ENCODE measurements at places on chromosomes 12 and 14.

- DNase-seq, result no peak
These were observed 77.5 kb downstream of the FOXN3 start for GRCh38 chr14:89339579-89339978.

GRCh38 chr12:103690426-103690825, 103.4 kb downstream of the STAB2 start:
- DNase-seq, result no peak

DNA sequence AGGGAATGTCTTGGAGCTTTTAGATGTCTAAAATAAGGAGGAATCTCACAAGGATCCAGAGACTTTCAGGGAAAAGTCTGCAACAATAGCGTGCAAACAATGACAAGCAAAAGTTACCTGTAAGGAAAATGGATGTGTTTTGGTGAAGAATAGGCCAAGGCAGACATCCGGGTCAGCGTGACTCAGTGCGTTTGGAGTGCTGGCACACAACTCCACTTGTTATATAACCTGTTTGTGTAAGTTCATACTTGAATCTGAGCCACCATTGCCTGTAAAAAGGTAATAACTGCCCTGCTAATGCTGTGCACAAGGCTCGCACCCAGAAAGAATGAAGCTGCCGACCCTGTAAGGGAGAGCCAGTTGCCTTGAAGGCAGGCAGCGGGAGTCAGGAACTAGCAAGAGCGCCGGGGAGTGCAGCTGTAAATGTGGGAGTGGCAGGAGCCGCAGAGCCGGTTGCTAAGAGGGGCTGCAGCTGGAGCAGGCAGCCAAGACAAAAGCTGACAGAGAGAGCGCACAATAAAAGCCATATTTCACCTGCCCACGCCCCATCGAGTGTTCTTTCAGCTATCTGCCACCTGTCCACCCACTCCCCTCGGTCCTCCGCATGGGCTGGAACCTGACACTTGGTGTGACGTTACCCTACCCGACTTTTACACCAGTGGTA, 638.5 kb upstream of the MIS18BP1 start:
- DNase-seq, result no peak

DNA sequence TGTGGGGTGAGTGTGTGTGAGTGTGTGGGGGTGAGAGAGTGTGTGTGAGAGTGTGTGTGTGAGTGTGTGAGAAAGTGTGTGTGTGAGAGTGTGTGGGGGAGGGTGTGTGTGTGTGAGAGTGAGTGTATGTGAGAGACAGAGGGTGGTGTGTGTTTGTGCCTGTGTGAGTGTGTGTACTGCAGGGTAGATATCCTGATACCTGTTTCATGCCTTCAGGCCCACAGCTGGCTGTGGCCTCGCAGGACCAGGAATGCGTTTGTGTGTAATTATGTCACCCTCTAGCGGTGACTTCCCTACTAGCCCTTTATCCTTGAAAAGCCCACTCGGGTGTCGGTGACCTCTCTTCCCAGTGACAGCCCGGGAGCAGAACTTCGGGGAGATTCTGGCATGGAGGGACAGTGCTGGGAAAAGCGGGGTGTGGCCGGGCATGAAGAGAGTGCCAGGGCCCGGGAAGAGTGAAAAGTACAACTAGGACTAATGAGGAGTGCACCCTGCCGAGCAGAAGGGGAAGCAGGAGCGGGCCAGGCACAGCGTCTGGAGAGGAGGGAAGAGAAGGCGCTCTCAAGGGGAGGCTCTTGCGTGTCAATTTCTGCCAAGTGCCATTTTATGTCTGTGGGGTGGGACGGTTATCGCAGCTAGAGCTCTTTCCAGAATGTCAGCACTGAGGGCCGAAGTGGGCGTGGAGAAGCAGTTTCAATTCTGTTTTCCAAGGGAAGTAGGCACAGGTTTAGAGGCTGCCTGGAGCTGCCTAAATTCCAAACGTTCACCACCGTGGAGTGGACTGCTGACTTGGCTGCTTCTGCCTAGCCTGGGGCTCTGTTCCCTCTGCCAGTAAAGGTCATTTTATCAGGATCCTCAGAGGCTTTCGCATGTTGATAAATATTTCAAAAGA, 11.0 kb upstream of the FBXL14 start:
- peak; percentile 66 for DNase-seq

- DNase-seq, result no peak
These were observed 65.6 kb upstream of the GRIP1 start for GRCh38 chr12:66744461-66744860.

GRCh38 chr12:107243341-107243740, 150.0 kb upstream of the CRY1 start:
- no peak for DNase-seq

GRCh38 chr14:73375861-73376260, 82.5 kb downstream of the NUMB start:
- DNase-seq, result no peak

DNA sequence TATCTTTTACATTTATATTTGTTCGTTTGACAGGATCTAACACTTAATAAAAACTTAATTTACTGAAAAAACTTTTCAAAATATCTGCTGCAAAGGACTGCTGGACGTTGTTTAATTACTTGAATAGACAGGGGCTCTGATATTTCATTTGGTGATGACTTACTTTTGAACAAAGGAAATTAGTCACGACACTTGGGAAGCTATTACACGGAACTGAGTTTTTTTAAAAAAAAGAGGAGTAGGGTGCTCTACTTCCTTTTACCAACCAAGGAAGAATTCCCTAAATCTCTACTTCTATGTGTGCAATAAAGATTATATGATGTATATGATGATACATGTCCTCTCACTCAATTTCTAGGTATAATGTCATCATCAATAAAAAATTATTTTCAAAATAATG, 4.7 kb downstream of the FGD6 start:
- no peak for DNase-seq

DNA sequence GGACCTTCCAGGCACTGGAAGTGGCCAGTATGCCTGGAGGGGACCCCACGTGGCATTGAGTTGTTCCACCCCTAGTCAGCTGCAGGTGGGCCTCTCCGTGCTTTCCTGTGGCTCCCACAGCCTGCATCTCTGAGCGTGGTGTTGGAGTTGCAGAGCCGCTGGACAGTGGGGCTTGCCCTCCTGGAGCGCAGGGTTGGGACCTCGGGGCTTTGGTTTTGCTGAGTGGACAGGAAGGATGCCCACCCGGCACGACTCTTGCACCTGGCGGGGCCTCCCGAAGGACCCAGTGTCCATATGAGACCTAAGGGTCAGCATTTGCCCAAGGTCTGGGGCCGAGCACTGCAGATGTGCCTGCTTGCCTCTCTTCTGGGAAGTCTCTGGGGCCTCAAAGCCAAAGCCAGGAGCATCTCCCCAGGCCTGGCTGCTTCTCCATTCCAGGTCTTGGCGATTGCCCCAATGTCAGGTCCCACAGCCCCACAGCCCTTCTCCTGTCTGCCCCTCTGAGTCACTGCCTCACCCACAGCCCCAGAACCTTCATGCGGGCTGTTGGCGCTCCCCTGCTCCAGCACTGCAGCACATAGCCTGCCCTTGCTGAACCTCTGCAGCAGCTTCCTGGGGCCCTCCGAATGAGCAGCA, 1.5 kb downstream of the PACS2 start:
- no peak for DNase-seq

GRCh38 chr12:79298506-79298905, 392.3 kb downstream of the PAWR start:
- DNase-seq, result no peak

DNA sequence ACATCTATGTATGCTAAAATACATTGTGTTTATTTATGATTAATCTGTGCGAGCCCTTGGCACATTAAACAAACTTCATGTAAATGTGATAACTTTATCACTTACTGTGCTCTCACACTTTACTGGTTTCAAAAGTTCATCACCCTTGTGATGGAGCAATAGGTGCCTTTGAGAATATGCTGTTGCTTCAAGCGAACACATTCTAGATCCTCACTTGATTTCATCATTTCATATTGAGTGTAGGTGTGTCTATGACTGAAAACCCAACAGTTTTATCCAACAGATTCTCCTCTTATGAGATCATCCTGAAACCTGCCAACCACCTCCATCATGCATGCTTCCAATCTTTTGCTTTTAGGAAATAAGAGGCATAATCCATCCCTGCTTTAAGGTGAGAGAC, 854.4 kb downstream of the TMEM121 start:
- DNase-seq, result no peak

GRCh38 chr14:69260861-69261564, 1.1 kb downstream of the GALNT16 start:
- peak; percentile 69 for DNase-seq

DNA sequence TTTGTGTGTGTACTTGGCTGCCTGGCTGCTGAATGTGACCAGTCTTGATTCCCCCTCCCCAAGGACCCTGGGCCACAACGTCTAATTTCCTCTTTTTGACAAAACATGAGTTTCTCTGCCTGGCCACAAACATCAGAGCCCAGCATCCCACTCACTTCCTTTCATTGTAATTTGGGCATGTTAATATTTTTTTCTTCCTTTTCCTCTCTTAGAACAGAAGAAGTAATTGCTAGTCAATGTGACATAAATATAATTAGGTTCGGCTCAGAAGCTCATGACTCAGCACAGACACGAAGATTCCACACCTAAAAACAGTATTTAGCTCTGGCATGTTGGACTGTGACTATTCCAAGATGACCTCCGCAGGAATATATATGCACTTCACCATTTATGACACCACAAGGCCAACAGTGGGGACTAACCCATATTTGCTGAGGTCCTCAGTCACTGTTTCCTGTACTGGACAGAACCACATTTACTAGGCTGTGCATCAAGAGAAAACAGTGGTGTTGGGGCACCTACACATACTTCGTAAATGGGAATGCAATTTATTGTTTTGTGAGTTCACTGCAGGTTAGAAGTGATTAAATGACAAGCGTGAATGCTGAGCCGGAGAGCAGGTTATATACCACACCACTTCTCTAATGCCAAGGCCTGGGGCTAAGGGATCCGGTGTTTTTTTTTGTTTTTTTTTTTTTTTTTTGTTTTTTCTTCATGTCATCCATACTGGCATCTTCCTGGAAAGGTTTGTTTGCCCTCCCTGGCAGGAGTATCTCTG, 4.2 kb downstream of the GSG1 start:
- DNase-seq, result no peak

GRCh38 chr14:96268431-96269358, 12.7 kb downstream of the BDKRB1 start:
- no peak for DNase-seq

DNA sequence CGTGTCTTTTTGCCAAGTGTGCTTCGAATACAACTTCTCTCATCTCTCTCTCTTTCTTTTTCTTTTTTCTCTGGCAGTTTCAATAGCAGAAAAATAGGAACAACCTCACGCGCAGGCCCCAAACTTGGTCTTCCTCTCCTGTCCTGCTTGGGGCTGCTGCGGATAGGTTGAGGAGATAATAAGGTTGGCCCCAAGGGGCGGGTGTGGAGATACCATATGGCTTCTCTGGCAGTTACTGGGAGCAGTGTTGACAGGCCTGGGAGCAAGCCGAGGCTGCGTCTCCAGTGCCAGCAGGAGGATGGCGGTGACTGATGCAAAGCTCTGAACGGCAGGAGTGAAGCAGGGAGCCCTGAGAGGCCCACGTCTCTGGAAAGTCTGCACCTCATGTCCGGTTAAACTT, 89.5 kb upstream of the MANSC4 start:
- DNase-seq, result no peak

DNA sequence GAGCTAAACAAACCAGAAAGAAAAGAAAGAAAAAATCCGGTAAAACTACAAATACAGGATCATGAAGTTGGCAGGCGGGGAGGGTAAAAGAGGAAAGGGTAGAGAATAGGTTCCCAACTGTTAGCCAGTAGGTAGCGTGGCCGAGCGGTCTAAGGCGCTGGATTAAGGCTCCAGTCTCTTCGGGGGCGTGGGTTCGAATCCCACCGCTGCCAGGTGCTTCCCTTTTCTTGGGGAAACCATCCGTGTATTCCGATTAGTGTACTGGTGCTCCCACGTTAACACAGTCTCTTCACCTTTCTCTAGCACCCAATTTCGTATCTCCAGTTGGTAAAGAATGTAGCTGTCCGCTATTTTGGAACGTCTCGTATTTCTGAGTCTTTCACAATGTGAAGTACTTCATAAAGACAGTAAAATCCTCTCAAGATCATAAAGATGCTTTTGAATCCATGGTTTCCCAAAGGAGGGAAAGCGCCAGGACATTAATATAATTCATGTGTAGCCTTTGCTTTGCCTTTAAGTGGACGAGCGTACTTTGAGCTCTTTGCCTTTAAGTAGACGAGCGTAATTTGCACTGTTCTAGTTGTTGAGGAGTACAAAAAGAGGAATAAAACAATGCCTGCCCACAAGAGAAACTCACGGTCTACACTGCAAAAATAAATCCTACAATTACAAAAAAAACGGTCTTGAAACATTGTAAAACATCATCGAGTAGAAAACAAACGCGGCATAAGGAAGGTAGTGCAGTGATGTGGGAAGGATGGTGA, 19.0 kb upstream of the RNASE12 start:
- peak; percentile 88 for DNase-seq

GRCh38 chr14:74836251-74836960, 39.5 kb downstream of the PROX2 start:
- no peak for DNase-seq

DNA sequence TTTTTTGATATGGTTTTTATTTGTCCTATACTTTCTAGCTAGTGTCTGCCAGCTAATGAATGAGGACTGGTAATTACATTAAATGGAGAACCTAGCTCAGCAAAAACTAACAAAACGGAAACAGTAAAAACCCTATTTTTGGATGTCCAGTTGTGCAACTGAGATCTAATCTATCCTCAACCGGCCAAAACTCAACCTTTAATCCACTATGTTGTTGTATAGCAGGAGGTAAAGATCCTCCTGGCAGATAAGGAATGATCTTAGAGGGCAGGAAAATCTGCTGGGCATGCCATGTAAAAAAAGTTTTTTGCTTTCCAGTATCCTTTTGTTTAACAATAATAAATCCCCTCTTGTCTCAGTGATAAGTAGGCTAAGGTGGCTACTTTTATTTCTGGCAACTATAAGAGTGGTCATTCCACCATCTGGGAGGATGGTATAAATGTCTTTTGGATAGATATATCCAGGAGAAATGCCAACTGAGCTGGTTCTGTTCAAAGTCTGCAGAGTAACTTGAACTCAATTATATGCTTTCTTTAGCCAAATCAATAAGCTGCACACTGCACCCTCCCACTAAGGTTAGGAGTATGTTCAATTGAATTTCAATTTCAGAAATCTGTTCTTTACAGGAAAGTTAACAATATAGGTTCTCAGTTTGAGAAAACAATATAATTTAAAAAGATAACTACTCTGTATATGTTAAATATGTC, 40.1 kb downstream of the WASHC3 start:
- no peak for DNase-seq

DNA sequence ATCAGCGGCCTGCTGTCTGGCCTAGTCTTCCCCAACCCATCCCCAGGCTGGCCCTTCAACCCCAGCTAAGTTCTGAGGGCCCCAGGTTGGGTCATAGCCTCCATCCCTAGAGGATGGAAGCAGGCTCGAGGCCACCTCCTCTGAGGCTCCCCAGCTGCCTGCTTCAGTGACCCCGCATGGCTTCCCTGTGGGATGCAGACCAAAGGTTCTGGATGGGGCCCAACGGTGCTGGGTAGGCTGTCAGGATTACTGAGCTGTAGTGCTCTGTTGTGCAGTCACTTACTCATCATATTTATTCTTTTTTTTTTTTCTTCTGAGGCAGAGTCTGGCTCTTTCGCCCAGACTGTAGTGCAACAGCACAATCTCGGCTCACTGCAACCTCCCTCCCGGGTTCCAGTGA, 92.0 kb downstream of the IRF2BPL start:
- no peak for DNase-seq

Data from activated T-cell treated with anti-CD3 and anti-CD28 coated beads, Interleukin-2, amount 50 U/mL, for 24 hours (primary cell).